Stimulated activated CD8-positive, alpha-beta memory T cell treated with anti-CD3 and anti-CD28 coated beads, Interleukin-7, amount 100 ng/mL, for 1 hour (primary cell): ENCODE measurements at places on chromosomes 16 and 17.
A peak's percentile ranks its signal among the peaks of the same experiment; 100 is the strongest.

DNA sequence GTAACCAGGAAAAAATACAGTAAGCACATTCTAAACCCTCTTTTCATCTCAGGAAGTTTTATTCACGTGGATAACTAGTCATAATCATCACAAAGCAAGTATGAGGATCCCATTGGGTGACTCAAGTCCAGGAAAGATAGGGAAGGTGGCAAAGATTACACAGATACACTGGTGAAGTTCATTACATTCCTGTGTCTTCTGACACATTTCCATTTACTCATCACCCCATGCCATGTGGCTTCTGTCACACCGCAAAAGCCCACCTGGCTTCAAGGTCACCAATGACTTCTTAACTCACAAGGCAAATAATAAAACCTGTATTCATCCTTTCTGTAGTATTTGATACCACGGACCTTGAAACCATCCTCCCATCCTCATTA, 17.0 kb downstream of the HS3ST3A1 start:
- no peak for DNase-seq

DNA sequence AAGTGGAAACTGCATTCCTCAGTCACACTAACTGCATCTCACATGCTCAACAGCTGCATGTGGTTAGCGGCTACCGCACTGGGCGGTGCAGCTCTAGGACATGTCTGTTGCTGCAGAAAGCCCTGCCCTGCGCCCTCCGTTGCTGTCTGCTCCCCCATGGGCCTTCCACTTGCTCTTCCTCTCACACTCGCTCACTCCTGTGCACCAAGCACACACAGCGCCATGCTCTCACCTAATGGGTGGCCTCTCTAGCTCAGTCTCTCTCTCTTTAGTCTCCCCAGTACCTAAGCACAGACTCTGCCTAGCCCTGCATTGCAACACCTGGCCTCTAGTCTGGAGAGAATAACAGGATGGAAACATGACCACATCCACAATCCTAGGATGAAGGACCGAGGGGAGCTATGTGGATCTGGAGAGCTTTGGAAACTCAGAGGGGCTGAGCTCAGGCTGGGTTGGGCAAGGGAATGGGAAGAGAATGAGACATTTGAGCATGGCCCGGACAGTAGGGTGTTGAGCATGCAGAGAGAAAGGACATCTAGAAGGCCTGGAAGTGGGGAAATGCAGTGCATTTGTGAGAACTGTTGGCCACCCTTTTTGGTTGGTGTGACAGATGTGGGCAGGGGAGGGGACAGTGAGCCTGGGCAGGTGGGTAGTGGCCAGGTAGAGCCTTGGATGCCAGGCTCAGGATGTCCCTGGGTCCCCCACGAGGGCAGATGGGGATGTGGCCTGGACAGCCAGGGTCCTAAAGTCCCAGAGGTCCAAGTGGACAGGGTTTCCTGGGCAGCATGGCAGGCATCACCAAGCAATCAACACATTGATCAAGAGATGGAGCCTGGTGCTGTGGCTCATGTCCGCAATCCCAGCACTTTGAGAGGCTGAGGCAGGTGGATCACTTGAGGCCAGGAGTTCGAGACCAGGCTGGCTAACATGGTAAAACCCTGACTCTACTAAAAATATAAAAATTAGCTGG, 16.1 kb downstream of the SGCA start:
- no peak for DNase-seq

GRCh38 chr16:22291860-22292318, 5.3 kb upstream of the POLR3E start:
- no peak for DNase-seq

GRCh38 chr17:77444984-77445759, 304.4 kb downstream of the SEC14L1 start:
- DNase-seq: peak; percentile 41

DNA sequence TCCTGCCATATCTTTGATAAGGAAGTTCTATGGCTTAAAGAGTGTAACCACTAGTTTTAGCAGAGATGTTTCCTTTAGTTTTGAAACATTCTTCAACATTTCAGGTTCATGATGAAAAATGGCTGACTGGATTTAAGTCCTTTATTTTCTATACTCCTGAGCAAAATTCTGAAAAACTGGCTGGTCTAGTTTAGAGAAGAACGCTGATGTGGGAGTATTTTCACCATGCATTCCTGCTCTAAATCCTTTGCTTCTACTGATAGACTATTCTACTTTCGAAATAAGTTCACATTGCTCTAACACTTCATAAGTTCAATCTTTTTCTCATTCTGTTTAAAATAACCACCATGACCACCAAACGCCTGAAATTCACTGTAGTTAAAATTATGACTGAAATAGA, 281.9 kb downstream of the FTO start:
- DNase-seq: no peak

- DNase-seq: no peak
These were observed 327.3 kb upstream of the CDH8 start for GRCh38 chr16:62363501-62363900.

- DNase-seq: no peak
These were observed 52.6 kb upstream of the ACSF3 start for GRCh38 chr16:89040861-89041570.

DNA sequence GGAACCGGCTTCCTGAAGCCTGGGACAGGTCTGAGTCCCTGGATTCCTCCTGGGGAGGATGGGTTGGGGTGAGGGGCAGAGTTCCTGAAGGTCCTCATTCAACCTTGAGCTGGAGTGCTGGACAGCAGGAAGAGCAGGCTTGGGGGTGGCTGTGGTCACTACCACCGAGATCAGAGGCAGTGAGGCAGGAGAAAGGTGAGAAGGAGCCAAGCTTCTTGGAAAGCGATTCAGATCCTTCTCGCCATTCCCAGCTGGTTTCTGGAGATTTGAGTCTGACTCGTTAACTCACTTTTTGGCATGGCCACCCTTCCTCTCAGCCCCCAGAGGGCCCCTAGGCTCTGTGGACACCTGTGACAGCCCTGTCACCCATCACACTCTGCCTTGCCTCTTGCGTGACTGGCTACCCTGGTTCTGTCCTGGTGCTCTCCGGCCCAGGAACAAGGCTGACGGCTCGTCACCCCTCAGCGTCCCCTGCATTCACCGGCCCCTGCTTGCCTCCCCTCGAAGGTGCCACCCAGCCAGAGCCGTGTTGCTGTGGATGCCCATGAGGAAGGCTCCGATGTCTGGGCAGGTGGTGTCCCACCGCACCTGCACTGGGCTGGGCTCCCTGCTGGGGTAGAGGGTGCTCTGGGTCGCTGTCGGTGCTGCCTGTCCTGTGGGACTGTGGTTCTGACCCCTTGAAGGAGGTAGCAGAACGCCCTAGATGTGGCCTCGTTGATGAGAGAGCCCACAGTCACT, 9.7 kb upstream of the TIMP2 start:
- no peak for DNase-seq

DNA sequence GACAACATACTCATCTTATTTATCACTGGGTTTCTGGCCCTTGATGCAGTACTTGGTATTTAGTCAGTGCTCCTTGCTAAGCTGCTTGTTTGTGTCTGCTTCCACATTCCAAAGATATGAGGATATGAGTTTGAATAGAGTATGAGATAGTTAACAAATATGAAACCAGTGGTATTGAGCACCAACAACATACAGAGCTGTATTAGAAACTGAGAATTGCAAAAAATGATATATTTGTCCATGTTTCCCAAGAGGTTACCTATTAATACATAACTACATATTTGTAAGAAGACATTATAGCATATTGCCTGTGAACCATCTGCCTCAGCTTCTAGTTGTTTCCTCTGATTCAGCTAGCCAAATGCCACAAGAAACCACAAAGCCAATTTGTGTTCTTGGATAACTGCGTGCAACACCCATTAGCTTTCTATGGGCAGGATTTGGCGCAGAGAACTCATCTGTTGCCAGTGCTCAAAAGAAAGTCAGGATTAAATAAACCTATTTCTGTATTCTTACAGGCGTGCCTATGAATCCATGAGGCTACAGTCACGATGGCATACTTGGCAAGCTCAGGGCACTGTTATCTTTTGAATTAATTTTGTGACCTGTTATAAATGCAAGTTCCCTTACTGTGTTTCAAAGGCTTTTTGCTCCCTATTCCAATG, 194.4 kb downstream of the MAP2K6 start:
- no peak for DNase-seq

- peak; percentile 21 for DNase-seq
These were observed 83.8 kb upstream of the CCL2 start for GRCh38 chr17:34171245-34171818.

- no peak for DNase-seq
These were observed 341.3 kb upstream of the SOX9 start for GRCh38 chr17:71779482-71779881.

- DNase-seq: no peak
These were observed 5.9 kb downstream of the KRT14 start for GRCh38 chr17:41580687-41581365.

- DNase-seq: no peak
These were observed 193.4 kb upstream of the GSE1 start for GRCh38 chr16:85419503-85420408.

DNA sequence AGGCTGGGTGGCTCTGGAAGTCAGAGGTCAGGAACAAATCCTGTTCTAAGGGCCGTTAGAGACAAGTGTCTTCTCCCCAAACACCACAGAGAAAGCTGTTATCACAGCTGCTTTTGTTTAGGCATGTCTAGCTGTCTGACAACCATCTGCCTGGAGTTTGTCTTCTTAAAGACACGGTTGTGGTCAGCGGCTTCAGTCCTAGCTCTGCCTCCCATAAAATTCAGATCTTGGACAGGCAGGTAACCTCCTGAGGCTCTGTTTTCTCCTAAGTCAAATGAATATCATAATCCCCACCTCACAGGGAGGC, 2.3 kb upstream of the ITGA3 start:
- DNase-seq: no peak

DNA sequence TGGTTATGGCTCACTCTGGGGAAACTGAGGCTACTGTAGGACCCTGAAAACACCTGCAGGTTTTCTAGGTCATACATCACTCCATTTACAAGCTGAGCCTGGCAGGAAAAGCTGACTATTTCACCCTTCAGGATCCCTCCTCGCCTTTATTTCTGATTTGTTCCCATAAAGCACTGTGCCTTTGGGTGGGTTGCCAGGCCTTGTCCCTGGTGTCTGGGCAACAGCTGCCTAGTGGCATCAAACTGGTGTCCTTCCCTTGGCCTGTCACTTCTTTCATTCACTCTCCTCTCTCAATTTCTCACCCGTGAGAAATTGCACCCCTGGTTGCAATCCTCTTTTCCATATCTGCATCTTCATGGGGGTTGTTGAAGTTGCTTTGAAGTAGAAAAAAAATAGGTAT, 1.6 kb downstream of the MYL4 start:
- DNase-seq: no peak

GRCh38 chr17:75102385-75102821, 7.4 kb upstream of the ARMC7 start:
- no peak for DNase-seq

DNA sequence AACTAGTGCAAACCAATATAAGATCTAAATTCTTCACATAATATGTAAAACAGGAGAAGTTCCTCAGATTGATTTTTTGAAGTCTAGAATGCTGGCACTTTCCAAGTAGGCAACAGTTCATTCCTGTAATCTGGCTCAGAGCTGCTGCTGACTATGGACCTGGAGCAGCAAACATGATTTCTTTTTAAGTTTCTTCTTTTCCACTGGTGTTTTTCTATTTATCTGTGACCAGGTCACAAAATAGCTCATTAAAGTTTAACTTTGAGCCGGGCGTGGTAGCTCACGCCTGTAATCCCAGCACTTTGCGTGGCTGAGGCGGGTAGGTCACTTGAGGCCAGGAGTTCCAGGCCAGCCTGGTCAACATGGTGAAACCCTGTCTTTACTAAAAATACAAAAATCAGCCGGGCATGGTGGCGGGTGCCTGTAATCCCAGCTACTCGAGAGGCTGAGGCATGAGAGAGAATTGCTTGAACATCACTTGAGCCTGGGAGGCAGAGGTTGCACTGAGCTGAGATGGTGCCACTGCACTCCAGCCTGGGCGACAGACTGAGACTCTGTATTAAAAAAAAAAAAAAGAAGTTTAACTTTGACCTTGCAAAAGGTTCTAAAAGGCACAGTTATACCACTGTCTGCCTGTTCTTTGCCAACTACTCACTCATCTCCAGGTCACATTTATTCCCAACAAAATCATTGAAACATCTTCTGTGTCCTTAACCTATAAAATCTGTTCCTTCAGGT, 29.4 kb upstream of the SLC13A2 start:
- DNase-seq: no peak

- DNase-seq: no peak
These were observed 31.2 kb upstream of the CAPN15 start for GRCh38 chr16:496097-496886.

- DNase-seq: no peak
These were observed 12.7 kb downstream of the LITAFD start for GRCh38 chr16:8894736-8895334.

- no peak for DNase-seq
These were observed 518 bp downstream of the MT1E start for GRCh38 chr16:56625943-56626654.

DNA sequence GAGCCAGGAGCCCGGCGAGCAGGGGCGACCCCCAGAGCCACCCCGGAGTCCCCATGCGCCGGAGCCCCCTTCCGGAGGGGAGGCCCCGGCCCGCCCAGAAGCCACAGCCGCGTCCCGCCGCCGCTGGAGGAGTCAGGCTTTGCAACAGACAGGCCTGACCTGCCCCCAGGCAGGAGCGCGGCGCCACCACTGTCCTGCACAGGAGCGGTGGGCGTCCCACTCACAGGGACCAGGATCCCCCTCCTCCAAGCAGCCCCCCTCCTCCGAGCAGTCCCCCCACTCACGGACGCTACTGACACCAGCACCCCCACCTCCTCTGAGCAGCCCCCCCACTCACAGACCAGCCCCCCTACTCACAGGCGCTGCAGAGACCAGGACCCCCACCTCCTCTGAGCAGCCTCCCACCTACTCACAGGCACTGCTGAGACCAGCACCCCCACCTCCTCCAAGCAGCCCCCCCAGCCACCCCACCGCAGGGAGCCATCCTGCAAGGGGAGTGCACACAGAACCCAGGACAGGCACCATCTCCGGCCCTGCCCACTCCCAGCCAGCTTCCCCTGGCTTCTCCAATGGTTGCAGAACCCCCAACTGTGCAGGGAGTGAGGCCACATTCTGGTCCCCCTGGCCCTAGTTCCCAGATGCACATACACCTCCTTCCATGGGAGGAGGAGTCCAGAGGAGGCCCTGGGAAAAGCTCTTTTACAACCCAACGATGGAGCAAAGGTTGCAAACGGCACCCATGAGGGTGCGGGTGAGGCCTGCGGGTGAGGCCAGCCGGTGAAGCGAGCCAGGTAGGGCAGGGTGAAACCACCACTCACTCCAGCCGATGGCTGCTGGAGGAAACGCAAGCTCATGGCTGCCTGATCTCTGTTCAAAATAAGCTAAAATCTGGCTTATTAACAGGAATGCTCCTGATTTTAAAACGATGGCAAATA, 69.9 kb downstream of the ABR start:
- DNase-seq: no peak

DNA sequence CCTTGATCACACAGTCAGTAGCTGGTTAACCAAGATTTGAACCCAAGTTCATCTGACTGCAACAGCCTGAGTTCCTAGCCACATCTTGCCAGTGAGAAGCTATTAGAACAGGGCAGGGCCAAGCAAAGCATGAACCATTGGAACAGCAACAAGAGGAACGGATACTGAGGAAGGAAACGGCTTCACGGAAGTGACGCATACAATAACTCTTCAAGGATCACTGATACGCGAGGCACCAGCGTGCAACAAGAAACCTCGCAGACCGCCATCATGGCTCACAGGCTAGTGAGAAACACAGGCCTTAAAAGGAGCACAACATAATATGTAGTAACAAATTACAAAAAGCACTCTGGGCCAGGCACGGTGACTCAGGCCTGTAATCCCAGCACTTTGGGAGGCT, 114.9 kb downstream of the CDYL2 start:
- no peak for DNase-seq
